ENCODE measurements at places on chromosomes 3 and 15. TPM values are rescaled to one million over a fixed set of nuclear protein-coding genes. Genes with fewer than 3 reads are reported as not detected.

APOD gene
- 0.57 TPM for total RNA-seq

FANCD2 gene
- total RNA-seq = 17.7 TPM

ITPKA gene
- 1.9 TPM for total RNA-seq

CYP1A1 gene
- 410 TPM for total RNA-seq

OPA1 gene
- 57.7 TPM for total RNA-seq

WWTR1 gene
- total RNA-seq = 45.4 TPM

DNA sequence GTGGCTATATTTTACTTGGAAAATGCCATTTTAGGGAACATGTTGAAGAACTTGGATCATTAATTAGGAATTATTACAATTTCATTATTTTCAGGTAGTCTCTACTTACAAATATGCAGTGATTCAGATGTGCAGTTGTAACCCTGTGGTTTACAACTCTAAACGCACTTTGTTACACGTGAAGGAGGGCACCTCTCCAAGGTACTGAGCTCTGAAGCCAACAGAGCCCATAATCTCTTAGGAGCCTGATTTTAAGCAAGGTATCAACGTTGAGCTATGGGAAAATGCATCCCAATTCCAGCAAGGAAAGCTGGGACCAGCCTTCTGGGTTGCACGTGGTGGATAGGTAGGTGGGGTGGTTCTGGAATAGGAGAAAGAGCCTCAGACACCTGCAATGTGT, 81.5 kb upstream of the FAM3D start:
- H3K4me1 ChIP-seq = no peaks in the 10 kb centered on the region
- DNase-seq = no peak
- no peaks in the 10 kb centered on the region for H3K36me3 ChIP-seq
- peaks cover 3% of the 10 kb centered on the region for H3K27me3 ChIP-seq

DNA sequence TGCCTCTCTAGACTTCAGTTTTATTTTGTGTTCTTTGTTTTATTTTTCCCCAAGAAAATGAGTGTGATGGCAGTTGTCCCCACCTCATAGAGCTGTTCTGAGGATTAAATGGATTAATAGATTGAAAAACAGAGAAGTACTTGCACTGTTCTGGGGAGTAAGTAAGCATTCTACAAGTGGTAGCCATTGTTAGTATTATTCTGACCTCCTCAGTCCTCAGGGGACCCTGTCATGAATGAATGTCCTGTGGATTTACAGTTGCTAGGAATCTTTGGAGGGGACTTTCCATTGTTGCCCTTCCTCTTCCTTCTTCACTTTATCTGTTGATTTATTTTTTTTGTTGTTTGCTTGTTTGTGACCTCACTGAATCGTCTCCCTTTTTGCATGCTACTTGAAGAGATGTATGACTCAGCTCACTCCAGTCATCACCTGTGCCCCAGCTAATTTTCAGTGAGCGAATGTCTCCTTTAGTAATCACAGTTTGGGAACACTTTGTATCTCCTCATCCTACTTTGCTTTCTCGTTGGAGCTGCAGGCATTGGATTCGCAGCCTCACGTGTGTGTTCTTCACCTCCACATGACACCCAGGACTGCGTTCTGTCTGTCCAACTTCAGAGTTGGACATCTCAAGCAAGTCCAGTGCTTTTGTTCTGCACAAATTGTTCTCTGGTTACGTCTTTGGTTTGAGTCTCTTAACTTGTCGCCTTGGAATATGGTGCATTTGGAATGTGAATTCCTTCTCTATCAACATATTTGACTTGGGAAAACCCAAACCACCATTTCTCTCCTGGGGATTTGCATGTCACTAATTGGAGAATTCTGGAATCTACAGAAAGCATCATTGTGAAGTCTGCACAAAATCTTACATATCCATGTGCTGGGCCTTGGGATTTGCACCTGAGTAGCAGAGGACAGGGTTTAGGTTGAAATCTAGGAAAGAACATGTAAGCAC, 54.5 kb downstream of the LRTM1 start:
- peaks cover 32% of the 10 kb centered on the region for H3K4me1 ChIP-seq
- no peak overlapping the region for H3K4me3 ChIP-seq
- peaks cover 3% of the 10 kb centered on the region for H3K27me3 ChIP-seq
- H3K27ac ChIP-seq = no peak overlapping the region
- DNase-seq = no peak

- no peaks in the 10 kb centered on the region for H3K36me3 ChIP-seq
- H3K27me3 ChIP-seq = no peaks in the 10 kb centered on the region
- H3K4me3 ChIP-seq = no peak overlapping the region
- peaks cover 9% of the 10 kb centered on the region for H3K4me1 ChIP-seq
Measured at GRCh38 chr3:16050641-16051467, 123.6 kb upstream of the GALNT15 start.

DNA sequence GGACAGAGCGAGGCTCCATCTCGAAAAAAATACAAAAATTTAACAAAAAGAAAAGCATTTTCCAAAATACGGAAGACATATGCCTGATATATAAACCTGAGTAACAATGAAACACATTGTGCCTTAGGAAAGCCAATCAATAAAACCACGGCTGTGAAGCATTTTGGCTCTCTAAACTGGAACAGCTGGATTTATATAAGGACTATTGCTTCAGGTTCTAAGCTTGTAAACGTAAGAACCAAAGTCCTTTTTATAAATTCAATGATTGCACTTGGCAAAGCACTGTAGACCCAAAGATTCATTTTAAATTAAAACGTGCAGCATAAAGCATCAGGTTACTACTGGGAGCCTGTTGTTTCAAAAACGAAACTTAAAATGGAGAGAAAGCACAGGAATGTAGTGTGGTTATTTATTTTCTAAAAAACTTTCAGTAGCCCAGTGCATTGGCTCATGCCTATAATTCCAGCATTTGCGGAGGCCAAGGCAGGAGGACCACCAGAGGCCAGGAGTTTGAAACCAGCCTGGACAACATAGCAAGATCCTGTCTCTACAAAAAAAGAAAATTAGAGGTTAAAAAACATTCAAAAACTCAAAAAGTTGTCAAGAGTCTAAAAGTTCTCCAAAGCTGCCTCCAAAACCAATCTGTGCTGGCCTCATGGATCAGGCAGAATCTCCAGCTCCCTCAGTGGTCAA, 61.5 kb downstream of the USF3 start:
- H3K27ac ChIP-seq = no peak overlapping the region
- H3K4me3 ChIP-seq = no peak overlapping the region
- no peaks in the 10 kb centered on the region for H3K27me3 ChIP-seq
- H3K36me3 ChIP-seq = no peaks in the 10 kb centered on the region

DNA sequence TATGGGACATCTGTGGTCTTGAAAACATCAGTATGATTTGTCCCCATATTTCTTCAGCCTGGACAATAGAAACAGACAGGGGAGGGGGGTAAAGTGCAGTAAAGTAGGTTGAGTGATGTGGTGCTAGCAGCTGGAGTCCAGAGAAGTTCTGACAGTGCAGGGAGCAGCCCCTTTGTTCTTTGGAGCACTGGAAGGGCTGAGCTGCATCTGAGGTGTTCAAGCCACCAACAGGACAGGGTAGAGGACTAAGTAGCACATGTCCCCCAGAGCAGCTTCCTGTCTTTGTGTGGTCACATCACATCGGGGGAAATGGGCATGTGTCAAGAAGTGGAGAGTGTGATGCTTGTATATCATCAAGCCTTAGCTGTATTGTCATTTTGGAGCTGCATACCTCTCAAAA, 12.1 kb downstream of the MRPS22 start:
- peak overlapping the region; percentile 15 for H3K27ac ChIP-seq
- no peaks in the 10 kb centered on the region for H3K4me1 ChIP-seq
- no peaks in the 10 kb centered on the region for H3K27me3 ChIP-seq

- H3K27me3 ChIP-seq = peaks cover 3% of the 10 kb centered on the region
- no peak overlapping the region for H3K4me3 ChIP-seq
- no peak overlapping the region for H3K27ac ChIP-seq
- no peaks in the 10 kb centered on the region for H3K4me1 ChIP-seq
- DNase-seq = no peak
- no peaks in the 10 kb centered on the region for H3K36me3 ChIP-seq
Measured at GRCh38 chr15:58114812-58115211, 23.4 kb upstream of the AQP9 start.
